ENCODE measurements at places on chromosomes 16 and 17. TPM values are rescaled to one million over a fixed set of nuclear protein-coding genes. Genes with fewer than 3 reads are reported as not detected.

- DNase-seq = no peak
These were observed 46.7 kb downstream of the WSB1 start for GRCh38 chr17:27340575-27340974.

GRCh38 chr16:66425651-66426050 is 1.4 kb upstream of the BEAN1 start:
- no peak for DNase-seq

DNA sequence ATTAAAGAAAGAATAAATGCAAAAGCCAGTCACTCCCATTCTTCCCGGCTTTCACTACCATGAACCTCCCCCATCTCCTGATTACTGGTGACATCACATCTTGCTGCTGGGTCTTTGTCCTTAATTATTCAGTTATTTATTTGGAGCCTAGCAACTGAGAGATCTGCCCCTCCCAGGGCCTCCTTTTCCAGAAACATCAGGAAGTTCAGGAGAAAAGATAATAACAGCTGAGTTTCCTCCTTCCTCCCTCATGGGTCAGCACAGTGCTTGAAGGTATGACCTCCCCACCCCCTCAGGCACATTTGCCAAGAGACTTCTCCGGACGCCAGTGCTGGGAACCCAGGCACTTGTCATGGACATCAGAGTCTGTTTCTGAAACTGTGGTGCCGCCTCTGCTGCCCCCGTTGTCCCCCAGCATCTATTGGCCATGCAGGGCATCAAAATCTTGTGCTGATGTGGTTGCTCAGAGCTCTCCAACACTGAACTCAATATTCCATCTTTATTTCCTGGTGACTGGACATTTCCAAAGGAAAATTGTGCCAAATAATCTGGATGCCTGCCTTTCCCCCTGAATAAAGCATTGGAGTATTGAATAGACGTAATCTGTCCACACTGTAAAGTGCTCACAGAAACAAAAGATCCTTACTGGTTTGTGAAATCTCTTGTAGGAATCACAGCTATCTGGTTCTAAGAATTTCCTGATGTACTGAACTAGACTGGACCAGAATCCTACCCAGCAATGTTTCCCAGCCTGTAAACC is 71.8 kb downstream of the ZNF18 start:
- no peak for DNase-seq

Gene KRT12
- not detected for total RNA-seq

Gene KRTAP4-5
- not detected for total RNA-seq

DNA sequence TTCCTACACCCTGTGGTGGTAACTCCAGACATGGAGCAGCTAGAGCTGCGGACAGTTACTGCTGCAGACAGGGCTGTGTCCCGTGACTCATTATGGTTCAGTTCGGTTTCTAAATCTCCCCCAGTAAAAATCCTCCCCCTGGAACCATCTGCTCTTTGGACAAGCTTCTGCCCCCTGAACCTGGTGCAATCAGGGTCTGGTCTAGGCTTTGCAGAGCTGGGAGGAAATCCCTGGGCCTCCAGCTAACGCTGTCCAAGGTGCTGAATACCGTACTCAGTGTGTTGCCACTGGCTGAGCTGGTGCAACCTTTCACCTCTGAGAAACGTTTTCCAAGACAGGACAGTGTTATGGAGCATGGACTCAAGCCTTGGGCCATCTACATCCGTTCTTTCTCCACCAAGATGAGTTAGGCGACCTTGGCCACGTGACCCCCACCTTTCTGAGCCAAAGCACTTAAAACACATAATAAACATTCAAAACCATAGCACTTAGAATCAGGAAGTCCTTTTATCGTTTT is 142.0 kb downstream of the CPPED1 start:
- no peak for DNase-seq

DNA sequence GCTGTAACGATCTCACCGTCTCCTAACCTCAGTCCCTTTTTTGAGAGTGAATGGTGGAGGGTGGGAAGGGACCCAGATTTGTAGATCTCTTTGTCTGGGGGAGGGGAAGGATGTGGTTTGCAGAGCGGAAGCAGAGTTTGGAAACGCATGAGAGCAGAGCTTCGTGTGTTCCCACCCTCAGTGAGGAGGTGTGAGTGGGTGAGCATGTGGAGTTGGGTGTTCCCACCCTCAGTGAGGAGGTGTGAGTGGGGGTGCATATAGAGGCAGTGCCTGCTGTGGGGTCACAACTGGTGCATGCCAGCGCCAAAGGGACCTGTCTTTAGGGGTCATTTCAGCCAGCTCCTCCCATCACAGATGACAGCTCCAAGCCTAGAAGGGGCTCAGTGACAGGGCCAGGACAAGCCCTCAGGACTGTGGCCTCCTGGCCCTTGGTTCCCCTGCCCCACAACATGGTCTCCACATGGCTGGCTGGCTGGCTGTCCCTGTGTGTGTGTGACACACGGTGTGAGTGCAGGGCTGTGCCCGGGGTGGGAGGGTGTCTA is 1.8 kb upstream of the CISD3 start:
- DNase-seq = no peak

- DNase-seq = no peak
These were observed 456.8 kb upstream of the CCL2 start for GRCh38 chr17:33798308-33798707.

Gene EFCAB5
- total RNA-seq = not detected

GRCh38 chr17:2094891-2095535 is 40.1 kb downstream of the HIC1 start:
- DNase-seq = no peak

DNA sequence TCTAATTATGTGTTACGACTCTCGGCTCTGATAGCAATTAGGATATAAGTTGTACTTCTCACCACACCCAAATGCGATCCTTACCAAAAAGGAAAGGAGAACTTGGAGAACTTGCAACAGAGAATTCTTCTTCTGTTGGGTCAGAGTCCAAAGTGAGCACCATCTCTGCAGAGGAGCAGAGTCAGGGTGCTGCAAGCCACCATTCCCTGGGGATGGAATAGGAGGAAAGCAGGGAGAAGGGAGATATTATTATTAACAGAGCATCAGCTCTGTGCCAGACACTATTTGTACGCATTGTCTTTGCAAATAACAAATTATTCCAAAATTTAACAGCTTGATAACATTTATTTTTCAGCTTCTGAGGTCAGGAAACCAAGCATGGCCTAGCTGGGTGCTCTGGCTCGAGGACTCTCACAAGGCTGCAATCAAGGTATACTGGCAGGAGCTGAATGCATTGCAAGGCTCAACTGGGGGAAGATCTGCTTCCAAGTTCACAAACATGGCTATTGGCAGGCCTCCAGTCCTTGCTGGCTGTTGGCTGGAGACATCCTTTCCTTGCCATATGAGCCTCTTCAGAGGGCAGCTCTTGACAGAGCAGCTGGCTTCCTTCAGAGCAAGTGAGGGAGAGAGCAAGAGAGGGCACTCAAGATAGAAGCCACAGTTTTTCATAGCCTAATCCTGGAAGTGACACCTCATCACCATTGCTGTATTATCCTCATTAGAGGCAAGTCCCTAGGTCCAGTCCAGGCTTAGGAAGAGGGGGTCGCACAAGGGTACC is 296.2 kb upstream of the CDH5 start:
- peak; percentile 30 for DNase-seq

Gene TEX19
- 0.72 TPM for total RNA-seq

Gene TP53TG3B
- not detected for total RNA-seq

DNA sequence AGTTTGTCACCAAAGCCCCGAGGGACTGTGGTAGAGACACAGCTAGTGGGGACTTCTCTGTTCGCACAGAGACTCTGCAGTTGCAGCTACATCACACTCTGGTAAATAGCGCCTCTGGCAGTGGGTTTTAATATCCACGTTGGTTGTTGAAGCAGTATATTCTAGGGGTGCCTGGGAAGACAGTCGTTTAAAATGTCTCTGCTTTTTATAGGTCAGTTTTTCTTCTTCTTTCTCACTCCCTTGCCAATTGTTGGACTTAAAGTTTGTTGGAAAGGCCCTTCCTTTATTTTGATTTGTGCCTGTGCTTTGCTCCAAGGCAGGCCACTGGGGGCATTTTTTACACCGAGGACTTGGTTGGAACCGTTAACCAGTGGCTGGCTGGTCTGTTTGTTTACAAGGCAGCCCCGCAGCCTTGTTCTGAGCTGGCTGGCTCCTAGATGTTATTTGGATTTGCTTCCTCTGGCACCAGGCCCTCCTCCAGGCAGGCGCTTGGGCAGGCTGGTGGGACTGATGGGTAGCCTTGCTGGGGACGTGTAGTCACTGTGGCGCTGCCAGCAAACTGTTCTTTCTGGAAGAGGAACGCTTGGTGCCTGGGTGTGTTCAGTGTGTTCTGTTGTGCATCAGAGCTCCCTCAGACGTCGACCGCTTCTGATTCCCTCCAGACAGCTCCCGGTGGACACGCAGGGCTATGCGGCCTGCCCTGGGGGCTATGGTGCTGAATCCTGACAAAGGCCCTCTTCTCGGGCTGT is 218.2 kb upstream of the CHMP6 start:
- DNase-seq = peak; percentile 79

Gene MYH1
- total RNA-seq = not detected

Gene KRTAP1-1
- not detected for total RNA-seq

GRCh38 chr17:78526231-78527025 is 50.8 kb downstream of the DNAH17 start:
- no peak for DNase-seq

Data from H4 (cell line).